Fibroblast of gingiva (primary cell): ENCODE measurements at places on chromosomes 1 and 21.

DNA sequence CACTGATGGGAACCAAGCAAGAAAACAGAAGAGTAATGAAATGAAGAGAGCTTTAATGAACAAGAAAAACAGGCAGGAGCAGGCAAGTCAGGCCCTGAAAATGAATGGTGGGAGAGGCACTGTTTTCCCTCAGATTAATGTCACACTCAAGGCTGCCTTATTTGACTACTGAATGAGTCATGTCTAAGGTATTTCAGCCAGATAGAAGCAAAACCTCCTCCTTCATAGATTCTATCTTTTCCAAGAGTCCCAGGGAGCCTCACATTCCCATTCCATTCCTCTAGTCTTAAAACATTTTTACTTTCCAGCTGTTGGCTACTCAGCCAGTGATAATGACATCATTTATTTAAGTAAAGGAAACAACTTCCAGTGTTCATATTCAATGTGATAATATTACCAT is 228.4 kb upstream of the NRIP1 start:
- peak; percentile 64 for DNase-seq

DNA sequence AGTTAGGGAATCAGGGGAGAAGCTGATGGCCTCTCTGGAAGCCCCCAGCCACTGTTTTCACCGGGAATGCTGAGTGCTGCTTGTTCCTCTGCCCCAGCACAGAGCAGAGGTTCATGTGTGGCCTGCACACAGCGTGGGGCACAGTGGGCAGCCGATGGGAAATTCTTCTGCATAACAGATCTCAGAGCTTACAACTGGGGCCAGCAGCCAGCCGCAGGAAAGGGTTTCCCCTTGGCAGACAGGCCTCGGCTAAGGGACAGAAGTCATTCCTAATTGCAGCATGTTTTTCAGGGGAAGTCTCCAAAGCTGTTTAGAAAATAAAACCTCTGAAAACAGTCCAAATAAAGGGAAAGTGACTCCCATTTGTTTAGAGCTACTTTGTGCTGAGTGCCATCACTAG is 22.6 kb downstream of the HMGB4 start:
- DNase-seq: no peak

- peak; percentile 31 for DNase-seq
Observed at GRCh38 chr1:183987593-183988318, 49.8 kb downstream of the COLGALT2 start.

GRCh38 chr1:212234431-212235395 is 50.5 kb upstream of the PPP2R5A start:
- DNase-seq: peak; percentile 91

DNA sequence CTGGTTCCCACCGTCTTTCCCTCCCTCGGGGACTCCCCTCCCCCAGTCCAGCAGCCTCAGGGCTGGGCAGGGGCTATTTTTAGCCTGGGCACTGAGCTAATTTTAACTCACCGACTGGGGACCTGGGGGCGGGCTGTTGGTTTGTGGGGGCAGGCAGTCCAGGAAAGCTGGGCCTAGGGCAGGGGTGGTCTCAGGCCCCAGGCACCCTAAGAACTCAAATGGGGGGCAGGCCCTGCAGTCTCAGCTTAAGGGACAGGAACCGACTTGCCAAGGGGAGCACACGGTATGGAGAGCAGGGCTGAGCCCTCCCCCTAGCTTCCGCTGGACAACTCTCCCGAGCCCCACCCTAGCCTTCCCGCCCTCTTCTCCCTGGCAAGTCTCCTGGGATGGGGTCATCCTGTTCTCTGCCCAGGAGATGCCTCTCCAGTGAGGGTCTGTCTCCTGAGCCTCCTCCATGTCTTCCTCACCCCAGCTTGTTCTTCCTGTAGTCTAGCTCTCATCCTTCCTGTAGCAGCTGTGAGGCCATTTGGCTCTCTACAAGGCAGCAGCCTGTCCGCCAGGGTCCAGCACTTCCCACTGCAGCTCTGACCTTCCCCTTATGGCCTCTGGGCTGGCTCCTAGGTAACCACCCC is 10.1 kb downstream of the MEF2D start:
- no peak for DNase-seq

DNA sequence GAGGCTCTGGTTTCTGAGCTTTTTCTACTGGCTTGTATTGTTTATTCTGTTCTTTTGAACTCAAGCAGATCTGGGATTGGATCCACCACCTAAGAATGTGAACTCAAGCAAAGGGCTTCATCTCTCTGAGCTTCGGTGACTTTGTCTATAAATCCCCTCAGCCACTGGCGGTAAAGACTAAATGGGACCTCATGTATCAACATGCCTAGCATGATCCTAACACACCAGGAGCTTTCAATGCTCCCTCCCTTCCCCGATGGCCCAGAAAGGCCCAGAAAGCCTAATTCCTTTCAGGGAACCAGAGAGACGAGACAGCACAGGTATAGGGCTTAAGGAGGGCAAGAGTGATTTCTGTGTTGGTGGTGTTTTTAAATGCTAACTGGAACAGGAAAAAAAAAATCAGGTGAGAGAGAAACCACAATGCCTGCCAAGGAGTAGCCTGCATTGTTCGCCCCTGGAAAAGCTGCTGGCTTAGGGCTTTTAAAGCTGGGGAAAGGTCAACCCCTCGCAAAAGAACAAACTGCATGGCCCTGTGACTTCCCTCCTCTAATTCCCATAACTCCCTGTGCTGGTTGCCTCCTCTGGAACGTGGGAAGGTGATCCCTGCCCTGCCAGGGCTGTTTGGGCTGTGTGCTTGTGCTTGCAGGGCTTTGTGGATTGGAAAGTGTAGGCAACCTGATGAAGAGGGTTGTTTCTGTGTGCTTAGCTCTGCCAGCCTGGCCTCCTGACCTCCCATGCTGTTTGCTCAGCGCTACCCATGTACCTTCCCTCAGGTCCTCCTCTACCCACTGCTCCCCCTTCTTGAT is 147.0 kb downstream of the PLPP3 start:
- no peak for DNase-seq

DNA sequence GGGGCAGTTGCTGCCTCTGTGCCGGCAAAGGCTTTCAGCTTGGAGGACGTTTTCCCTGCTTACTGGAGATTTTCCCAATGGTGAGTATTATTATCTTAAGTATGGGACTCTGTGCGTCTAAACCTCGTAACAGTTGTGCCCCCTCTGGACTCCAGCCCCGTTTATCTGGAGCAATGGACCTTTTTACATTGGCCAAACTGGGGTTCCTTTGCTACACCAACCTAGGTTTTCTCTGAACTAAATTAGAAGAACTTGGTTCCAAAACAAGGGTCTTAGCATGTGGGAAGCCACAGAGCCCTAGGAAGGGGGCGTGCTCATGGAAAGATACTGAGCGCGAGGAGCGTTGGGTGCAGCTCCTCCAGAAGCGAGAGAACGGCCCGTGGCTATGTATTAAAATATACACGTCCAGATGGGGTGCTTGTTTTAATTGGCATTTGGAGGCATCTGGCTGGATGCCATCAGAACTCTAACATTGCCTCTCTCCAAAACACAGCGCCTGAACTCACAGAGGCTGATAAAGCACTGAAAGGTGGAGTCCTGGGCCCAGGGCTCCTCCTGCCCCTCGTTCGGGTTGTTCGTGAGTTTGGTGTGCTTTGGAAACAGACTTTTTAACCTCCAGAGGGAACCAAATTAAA is 28.4 kb downstream of the POFUT2 start:
- DNase-seq: no peak

DNA sequence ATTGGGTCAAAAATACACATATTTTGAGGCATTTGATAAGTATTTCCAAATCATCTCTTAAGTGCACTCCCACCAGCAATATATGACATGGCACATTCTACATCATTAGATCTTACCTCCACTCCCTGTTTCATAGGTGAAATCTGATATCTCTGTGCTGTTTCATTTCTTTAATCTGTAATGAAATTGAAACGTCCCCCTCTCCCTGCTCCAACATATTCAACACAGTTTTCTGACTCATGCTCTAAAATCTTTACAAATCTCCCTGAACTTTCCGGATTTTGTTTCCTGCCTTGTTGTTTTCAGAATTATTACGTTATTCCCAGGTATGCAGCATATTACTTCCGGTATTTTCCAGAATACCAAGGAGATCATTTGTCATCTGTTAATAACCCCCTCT is 66.1 kb upstream of the AKT3 start:
- DNase-seq: no peak

GRCh38 chr1:194184425-194184824 is 998.0 kb upstream of the B3GALT2 start:
- DNase-seq: no peak

DNA sequence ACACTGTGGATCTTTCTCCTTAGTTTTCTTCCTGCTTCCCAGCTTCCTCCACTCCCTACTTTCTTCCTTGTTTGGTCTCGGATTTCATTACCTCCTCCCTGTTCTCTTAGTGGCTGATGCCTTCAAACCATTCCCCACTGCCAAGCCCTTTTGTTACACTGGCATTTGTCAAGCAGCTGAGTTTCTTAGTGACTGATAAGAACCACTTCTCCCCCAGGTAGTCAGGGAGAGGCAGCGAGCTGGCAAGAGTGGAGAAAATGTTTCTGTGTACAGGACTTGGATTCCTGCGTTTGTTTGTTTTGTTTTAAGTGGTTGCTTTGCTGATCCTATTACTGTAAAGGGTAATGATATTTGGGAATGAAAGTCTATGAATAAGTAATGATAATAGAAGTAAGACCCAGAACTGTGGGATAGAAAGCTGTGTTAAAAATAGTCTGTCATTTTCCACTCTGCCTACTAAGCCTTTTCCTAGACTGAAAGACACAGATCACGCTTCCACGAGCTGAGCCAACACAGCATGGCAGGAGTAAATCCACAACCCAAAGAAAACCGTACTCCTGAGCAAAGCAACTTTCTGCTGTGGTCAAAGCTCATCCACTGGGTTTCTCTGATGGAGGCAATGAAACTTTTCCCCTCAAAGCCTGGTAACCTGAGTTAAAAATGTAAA is 10.1 kb upstream of the SERTAD4 start:
- DNase-seq: no peak

- peak; percentile 69 for DNase-seq
Observed at GRCh38 chr21:28239340-28239739, 753.3 kb downstream of the LTN1 start.

GRCh38 chr21:46038871-46039397 is 57.4 kb downstream of the COL6A1 start:
- DNase-seq: peak; percentile 93

DNA sequence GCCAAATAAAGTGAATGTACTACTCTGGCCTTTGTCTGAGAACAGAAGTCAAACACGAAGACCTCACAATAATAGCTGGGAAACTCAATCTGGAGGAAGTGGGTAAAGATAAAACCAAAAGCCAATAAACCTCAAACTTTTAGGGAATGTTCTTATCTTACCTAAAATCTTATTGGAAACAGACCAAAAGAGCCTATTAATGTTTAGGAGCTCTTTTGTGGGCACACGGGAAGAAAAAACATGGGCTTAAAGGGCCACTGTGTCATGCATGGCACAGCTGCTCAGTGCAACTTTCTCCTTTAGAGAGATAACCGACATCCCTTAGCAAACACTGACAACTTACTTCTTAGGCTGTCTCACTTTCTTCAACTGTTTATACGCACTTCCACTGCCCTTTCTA is 16.1 kb downstream of the EIF2B3 start:
- no peak for DNase-seq

- DNase-seq: no peak
Observed at GRCh38 chr21:36087362-36088138, 17.7 kb downstream of the CBR1 start.

DNA sequence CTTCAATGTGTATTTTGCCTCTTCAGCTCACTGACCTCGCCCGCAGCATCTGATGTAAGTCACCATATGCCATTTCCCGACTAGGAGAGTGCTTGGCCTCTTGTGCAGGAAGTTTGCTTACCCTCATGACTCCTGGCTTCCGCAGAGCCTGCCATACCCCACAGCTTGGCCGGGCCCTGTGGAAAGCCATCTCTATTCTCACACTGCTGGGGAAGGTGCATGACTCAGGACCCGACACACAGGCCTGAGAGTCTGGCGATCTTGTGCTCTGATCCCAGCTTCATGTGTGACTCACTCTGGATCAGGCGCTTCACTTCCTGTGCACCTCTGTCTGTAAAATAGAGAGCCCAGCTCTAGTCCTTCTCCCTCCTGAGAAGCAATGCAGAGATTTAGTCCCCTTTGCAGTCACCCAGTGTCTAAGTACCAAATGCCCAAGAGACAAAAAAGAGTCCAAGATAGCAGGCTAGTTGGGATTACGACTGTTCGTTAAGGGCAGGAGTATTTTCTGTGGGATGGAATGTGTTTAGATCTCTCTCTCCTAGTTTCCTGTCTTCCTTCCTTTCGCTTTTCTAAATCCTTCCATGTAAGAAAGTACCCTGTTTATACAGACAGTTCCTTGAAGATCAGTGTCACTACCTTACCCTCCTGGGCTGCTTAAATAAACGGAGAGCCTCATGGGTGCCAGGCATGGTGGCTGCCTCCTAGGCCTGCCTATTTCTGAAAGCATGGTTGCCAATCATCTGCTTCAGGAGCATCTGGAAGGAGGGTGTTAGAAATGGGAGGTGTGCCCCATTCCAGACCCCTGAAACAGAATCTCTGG is 62.8 kb upstream of the KIF26B start:
- peak; percentile 60 for DNase-seq

GRCh38 chr21:17089091-17089491 is 423.8 kb upstream of the CXADR start:
- DNase-seq: peak; percentile 39

- DNase-seq: no peak
Observed at GRCh38 chr21:42160765-42161164, 58.2 kb upstream of the ABCG1 start.

DNA sequence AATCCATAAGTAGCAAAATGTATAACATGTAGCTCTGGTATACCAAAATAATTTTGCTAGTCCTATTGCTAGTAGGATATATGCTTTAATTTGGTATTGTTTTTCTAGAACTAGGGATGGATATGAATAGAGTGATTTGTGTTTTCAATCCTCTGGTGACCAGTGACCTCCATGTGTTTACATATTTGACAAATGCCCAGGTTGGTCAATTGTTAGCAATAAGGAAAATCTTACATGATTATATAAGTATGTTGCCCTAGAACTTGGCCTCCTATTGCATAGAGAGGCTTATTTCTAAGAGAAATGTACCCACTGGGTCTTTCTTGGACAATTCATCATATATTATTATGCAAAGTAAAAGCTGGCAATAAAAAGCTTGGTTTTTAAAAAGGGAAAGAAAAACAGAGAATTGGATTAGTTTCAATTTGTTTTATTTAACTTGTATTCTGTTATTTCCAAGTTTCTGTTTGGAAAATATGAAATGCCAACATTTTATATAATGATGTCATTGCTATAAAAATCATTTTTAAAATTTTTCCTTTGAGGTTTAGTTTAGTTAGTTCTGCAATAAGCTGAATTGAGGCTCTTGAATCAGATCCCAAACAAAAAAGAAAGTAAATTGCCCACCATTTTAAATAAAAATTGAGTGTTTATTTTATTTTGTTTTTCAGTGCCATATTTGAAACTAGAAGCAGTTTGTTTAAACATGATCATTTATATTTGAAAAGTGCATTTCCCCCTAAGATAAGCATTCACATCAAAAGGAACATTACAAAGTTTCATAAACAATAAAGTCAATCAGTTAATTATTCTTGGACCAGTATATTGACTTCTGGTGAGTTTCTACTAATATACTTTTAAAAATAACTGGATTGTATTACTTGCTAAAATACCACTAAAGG is 210.9 kb downstream of the ZC3H11B start:
- DNase-seq: no peak

- DNase-seq: no peak
Observed at GRCh38 chr1:229508823-229509337, 739 bp upstream of the NUP133 start.

- peak; percentile 59 for DNase-seq
Observed at GRCh38 chr21:45357436-45358260, 47.3 kb upstream of the COL18A1 start.

- DNase-seq: peak; percentile 3
Observed at GRCh38 chr1:6831366-6831765, 46.1 kb downstream of the CAMTA1 start.
